Cerebellum (tissue), 4 donors: ENCODE measurements at places on chromosomes 6 and 20. TPM values are rescaled to one million over a fixed set of nuclear protein-coding genes. Genes with fewer than 3 reads are reported as not detected.

Gene CST7
- not detected for total RNA-seq

Gene SLC17A3
- not detected for total RNA-seq

Gene COL12A1
- 42.9 TPM for total RNA-seq

Gene BMP6
- total RNA-seq, result 8.3 TPM

Gene PNLDC1
- total RNA-seq, result not detected

Gene BPIFB2
- not detected for total RNA-seq
